ENCODE measurements at places on chromosomes 3 and 15. TPM values are rescaled to one million over a fixed set of nuclear protein-coding genes. Genes with fewer than 3 reads are reported as not detected.

Gene PLAAT1
- total RNA-seq = 3.7 TPM

Gene SLC6A11
- total RNA-seq = not detected

Gene AHSG
- total RNA-seq = not detected

Gene KIF15
- total RNA-seq = 14.3 TPM

Gene ATP10A
- 0.03 TPM for total RNA-seq

Gene CCR3
- not detected for total RNA-seq

Gene POC1A
- 11.0 TPM for total RNA-seq

Gene PFN2
- 197 TPM for total RNA-seq

Gene HGD
- total RNA-seq = 1.3 TPM

Gene CYP8B1
- total RNA-seq = not detected

Gene PARP15
- not detected for total RNA-seq

Gene ERICH6
- not detected for total RNA-seq

Gene CCR5
- total RNA-seq = 0.12 TPM

Gene PLA2G4B
- 1.7 TPM for total RNA-seq

Gene NRROS
- not detected for total RNA-seq

Gene ZNF148
- 17.0 TPM for total RNA-seq

Gene ITPKA
- 1.4 TPM for total RNA-seq

Gene GRAMD2A
- total RNA-seq = 0.43 TPM

Gene CHRM5
- total RNA-seq = not detected

Gene RLBP1
- not detected for total RNA-seq
